Hepatocyte (in vitro differentiated cells): ENCODE measurements at places on chromosomes 2 and 18. TPM values are rescaled to one million over a fixed set of nuclear protein-coding genes. Genes with fewer than 3 reads are reported as not detected.

DNA sequence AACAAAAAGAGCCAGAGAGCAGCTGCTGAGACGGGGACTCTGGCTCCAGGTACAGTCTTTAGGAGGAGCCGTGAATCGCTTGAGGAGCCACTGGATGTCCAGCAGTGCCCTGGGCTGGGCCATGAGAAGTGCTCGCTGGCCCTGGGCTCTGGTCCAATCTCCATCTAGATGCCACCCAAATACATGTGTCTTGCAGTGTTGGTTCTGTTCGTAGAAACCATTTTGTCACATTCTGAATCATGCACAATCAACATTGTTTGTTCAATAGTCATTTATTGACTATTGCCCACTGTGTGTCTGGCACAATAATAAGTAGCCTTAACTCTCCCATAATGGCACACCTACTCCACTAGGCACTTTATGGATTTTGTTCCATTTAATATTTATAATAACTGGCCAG, 26.1 kb downstream of the TYMS start:
- DNase-seq, result no peak

- DNase-seq, result peak; percentile 88
Measured at GRCh38 chr2:216692636-216693413, 2.5 kb downstream of the IGFBP5 start.

- no peak for DNase-seq
Measured at GRCh38 chr18:58299936-58300335, 255.9 kb downstream of the NEDD4L start.

FBLN7 gene
- 1.5 and 1.7 TPM in 2 replicates for polyA plus RNA-seq

HOXD8 gene
- 0.77 TPM in 1 of 2 replicates, not detected in the other for polyA plus RNA-seq

KLHL14 gene
- 0.12 and 0.44 TPM in 2 replicates for polyA plus RNA-seq

NYAP2 gene
- 0.23 and 0.44 TPM in 2 replicates for polyA plus RNA-seq

SLC9A4 gene
- polyA plus RNA-seq, result 1.0 and 1.6 TPM in 2 replicates

FHOD3 gene
- polyA plus RNA-seq, result 1.4 and 1.7 TPM in 2 replicates

PROKR1 gene
- polyA plus RNA-seq, result not detected in 2 replicates
